GDM1 (cell line): ENCODE measurements at places on chromosomes 5 and 9.

DNA sequence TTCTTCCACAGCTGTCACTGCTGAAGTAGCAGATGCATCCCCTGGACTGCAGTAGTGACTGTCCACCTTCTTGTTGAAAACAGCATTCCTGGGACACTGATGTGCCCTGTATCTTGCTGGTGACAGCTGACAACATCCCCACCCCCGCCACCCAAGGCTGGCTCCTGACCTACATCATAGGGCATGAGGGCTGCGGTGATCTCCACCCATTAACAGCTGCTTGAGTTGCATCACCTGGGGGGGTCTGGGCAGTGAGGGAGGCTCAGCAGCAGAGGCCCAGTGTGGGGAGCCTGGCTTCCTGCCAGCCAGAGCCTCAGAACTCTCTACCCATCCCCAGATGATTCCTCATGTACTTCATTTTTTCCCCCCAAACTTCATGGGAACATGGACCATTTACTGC lies 4.1 kb downstream of the PRUNE2 start:
- no peak for DNase-seq

DNA sequence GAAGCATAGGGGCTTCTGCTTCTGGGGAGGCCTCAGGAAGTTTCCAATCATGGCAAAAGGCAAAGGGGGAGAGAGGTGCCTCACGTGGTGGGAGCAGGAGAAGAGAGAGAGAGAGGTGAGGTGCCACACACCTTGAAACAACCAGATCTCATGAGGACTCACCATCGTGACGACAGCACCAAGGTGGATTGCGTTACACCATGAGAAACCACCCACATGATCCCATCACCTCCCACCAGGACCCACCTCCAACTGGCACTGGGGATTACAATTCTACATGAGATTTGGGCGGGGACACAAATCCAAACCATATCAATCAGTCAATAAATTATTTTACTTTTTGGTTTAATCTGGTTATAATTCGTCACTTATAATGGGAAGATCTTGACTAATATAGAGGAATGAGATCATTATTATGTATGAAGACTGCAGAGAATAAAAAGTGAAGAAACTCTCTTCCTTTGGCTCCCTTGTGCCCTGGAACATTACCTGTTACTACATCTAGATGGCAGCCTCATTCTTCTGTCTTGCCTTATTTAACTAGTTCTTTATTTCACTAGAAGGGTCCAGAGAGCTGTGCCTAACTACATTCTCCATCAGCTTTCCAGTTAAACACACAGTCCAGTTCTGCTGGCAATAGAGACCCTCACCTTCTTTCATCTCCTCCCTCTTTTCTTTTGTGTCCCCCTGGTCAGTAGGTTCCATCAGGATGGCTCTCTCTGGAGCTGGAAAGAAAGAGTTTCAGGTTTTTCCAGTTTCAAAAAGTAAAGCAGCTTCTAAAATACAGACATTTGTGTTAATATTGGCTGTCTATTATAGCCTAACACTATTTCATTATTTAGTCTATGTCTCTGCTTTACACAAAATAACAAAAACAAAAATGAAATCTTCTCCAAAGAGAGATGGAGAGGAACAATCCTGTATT lies 21.7 kb upstream of the SPINK7 start:
- no peak for DNase-seq

- DNase-seq, result no peak
These were observed 109.6 kb upstream of the KCNN2 start for GRCh38 chr5:114252226-114252625.

DNA sequence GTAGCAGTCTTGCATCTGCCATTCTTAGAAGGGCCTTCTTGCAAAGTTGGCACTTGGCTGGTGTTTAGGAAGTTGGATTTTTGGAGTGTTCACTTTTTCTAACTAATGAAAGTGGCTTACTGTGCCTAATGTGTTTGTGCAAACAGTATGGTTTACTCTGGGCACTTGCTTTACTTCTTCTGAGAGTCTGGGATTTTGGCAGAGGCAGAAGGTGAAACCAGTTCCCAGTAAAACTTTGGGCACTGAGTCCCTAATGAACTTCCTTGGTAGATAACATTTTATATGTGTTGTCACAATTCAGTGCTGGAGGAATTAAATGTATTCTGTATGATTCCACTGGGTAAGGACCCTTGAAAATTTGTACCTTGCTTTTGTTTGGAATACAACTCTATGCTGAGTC lies 155.7 kb downstream of the FAM170A start:
- DNase-seq, result no peak

DNA sequence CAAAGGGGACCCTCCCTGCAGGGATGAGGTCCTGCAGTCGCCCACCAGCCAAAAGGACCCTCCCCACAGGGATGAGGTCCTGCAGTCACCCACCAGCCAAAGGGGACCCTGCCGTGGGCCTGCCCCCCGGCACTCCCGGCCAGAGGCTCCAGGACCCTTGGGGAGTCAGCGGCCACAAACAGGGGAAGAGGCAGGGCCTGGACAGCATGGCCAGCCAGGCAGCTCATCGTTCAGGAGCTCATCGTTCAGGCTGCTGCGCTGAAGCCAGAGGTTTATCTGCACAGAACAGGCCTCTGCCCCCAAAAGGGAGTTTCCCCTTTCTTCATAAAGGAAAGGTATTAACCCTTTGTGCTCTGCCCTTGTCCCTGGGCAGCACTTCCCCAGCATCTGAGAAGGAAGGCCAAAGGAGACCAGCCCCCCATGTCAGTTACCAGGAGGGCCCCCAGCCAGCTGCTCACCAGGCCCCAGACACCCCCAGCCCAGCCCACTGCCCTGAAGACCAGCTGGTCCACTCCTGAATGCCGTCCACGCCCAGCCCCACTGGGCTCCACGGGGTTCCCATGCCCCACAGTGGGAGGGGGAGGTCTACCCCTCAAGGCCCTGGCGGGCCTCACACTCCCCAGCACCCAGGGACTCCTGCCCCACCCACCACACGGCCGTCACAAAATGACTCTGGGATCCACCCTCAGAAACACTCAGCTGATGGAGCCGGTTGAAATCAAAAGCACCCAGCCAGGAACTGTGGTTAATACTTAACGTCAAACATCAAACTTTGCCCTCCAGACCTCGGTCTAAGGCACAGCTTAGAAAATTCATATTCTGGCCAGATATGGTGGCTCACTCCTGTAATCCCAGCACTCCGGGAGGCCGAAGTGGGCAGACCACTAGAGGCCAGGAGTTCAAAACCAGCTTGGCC lies 6.3 kb downstream of the SLC12A7 start:
- peak; percentile 72 for DNase-seq

GRCh38 chr5:180332051-180332517 lies 21.1 kb downstream of the GFPT2 start:
- no peak for DNase-seq

- DNase-seq, result no peak
These were observed 27.0 kb downstream of the FAM169A start for GRCh38 chr5:74839229-74839628.

DNA sequence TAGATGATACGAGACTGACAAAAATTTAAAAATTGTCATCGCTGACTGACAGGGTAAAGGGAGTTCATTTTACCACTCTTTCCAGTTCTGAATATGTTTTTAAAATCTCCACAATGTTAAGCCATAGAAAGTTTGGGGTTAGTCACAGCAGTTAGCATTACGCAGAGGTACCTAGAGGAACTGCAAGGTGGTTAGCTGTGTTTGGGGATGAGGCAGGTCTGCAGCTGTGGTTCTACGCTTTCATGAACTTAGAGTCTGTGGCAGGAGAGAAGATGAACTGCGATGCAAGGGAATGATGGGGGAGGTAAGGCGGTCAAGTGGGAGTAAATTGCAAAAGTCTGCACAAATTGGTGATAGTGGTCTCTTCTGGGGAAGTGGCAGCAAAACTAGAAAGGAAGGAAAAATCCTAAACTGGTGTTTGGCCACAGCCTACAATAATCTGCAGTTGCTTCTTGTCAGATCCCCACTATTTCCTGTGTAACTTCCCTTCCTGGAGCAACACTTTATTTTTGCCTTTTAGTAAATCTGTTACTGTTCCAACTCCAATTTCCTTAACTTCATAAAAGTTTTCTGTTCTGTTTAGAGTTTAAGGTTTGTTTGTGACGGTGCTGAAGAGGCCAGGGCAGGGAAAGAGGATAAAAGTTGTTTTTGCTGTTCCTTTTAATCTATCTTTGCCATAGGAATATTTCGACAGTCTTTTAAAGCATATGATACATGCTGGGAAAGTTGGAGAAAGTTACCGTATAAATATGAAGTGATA lies 38.6 kb upstream of the SNX2 start:
- peak; percentile 6 for DNase-seq

GRCh38 chr9:86308687-86309086 lies 26.3 kb upstream of the ISCA1 start:
- no peak for DNase-seq

DNA sequence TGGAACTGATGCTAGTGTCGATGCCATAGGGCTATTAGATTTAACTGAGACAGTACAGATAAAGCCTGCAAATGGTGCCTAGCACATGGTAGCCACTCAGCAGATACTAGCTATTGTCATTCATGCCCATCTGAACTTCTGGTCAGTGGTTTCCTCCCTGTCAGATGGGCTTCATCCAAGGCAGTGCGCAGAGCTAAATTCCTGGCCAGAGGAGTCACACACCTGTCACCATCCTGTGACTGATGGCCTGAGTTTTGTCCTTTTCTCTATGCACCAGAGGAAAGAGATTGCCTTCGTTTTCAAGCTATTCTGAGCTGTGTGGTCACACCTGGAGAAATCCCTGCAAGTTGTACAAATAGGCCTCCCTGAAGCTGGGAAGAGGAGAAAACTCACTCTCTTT lies 34.7 kb downstream of the MSX2 start:
- no peak for DNase-seq

DNA sequence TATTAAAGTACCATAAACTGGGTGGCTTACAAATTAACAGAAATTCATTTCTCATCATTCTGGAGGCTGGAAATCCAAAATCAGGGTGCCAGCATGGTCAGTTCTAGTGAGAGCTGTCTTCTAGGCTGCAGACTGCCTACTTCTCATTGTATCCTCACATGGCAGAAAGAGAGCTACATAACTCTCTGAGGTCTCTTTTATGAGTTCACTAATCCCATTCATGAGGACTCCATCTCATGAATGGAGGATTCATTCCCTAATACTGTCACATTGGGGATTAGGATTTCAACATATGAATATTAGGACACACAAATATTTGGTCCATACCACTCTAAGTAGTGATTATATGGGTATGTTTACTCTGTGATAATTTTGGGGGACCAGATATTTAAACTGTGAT lies 84.0 kb downstream of the ERP44 start:
- DNase-seq, result no peak

- peak; percentile 4 for DNase-seq
These were observed 487.2 kb upstream of the ST8SIA4 start for GRCh38 chr5:101390151-101390908.

GRCh38 chr9:69671311-69671878 lies 776 bp downstream of the APBA1 start:
- DNase-seq, result no peak

GRCh38 chr5:142803428-142804125 lies 33.4 kb downstream of the ARHGAP26 start:
- no peak for DNase-seq

GRCh38 chr9:69719367-69719766 lies 40.4 kb downstream of the PTAR1 start:
- no peak for DNase-seq

- no peak for DNase-seq
These were observed 88.3 kb downstream of the PHF2 start for GRCh38 chr9:93664549-93665120.

GRCh38 chr5:16304846-16305245 lies 125.3 kb upstream of the MARCHF11 start:
- DNase-seq, result no peak

GRCh38 chr5:163938595-163938994 lies 433.2 kb downstream of the MAT2B start:
- DNase-seq, result no peak

- no peak for DNase-seq
These were observed 803.1 kb upstream of the WWC1 start for GRCh38 chr5:167488371-167488770.
